Immature natural killer cell (primary cell): ENCODE measurements at places on chromosomes 7 and 10.
A peak's percentile ranks its signal among the peaks of the same experiment; 100 is the strongest.

DNA sequence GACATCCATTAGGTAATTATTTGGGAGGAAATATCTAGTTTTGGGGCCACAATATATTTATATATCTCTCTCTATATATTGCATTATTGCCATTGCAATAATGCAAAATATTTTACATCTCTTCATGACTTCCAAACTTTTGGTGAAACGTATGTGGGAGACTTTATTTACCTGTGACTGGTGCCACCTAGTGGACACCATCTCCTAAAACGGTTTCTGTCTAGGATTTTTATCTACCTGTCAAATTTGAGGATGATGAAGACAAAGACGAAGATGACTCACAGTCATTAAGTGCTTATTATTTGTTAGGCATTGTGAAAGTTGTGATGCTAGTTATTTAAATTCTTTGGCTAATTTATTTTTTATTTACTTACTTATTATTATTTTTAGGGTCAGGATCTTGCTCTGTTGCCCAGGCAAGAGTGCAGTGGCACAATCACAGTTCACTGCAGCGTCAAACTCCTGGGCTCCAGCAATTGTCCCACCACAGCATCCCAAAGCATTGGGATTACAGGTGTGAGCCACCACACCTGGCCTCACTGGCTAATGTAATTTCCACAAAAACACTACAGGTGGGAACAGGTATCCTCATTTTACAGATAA is 18.7 kb upstream of the CBLL1 start:
- peaks cover 4% of the 10 kb centered on the region for H3K27me3 ChIP-seq
- no peak overlapping the region for H3K4me3 ChIP-seq
- H3K36me3 ChIP-seq, result no peaks in the 10 kb centered on the region
- H3K4me1 ChIP-seq, result no peaks in the 10 kb centered on the region
- DNase-seq, result no peak

DNA sequence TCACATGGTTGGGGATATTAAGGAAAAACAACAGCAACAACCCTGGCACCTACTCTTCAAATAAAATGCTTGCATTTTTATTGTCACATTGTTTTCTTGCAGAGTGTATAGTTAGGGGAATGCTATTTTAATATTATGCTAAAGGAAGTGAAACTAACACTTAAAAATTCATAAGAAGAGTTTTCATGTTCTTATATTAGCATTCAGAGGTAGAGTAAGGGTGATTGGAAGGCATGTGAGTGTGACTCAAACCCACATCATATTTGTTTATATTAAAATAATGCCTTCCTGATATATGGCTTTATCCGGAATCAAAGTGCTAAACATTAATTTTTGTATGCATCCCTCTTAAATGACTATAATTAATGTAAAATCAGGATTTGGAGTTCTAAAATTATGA is 59.8 kb upstream of the TES start:
- no peaks in the 10 kb centered on the region for H3K4me1 ChIP-seq
- no peak overlapping the region for H3K27ac ChIP-seq
- H3K27me3 ChIP-seq, result peaks cover 2% of the 10 kb centered on the region
- no peak overlapping the region for H3K4me3 ChIP-seq
- no peaks in the 10 kb centered on the region for H3K36me3 ChIP-seq
- no peak for DNase-seq

DNA sequence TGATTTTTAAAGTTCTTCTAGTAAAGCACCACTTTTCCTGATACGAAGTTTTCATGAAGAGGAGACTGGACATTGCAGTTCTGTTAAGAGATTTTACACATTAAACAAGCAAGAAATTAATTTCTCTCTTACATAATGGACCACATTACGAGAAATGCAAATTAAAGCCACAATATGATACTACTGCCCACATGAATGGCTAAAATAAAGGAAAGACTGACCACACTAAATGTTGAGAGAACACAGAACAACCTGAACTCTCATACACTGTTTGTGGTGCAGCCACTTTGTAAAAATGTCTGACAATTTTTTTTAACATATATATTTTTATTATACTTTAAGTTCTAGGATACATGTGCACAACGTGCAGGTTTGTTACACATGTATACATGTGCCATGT is 44.0 kb upstream of the HERPUD2 start:
- no peak overlapping the region for H3K27ac ChIP-seq
- H3K27me3 ChIP-seq, result peaks cover 3% of the 10 kb centered on the region
- no peak for DNase-seq
- peaks cover 6% of the 10 kb centered on the region for H3K4me1 ChIP-seq
- H3K36me3 ChIP-seq, result no peaks in the 10 kb centered on the region

DNA sequence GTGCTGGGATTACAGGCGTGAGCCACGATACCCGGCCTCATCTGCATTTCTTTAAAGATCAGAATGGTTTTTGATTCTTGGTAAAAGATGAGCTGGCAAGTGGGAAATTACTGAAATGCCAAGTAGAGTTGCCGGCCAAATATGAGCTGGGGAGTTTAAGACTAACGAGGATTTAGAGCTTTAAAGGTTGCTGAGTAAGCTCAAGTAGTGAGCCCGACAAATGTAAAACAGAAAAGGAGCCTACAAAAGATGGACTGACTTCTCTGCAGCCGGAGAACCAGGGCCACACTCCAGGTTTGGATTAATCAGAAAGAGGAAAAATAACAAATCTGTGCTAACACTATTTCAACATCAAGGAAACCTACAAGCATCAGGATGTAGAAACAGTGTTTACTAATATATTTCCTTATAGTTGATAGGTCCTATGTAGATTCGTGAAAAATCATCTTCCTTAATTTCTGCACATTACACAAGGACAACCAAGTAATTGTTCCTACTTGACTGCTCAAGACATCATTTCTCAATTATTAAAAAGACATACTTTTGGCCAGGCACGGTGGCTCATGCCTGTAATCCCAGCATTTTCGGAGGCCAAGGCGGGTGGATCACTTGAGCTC is 49.6 kb downstream of the MPP7 start:
- no peaks in the 10 kb centered on the region for H3K27me3 ChIP-seq
- no peaks in the 10 kb centered on the region for H3K36me3 ChIP-seq
- no peak overlapping the region for H3K4me3 ChIP-seq
- no peak for DNase-seq
- H3K4me1 ChIP-seq, result peaks cover 9% of the 10 kb centered on the region

DNA sequence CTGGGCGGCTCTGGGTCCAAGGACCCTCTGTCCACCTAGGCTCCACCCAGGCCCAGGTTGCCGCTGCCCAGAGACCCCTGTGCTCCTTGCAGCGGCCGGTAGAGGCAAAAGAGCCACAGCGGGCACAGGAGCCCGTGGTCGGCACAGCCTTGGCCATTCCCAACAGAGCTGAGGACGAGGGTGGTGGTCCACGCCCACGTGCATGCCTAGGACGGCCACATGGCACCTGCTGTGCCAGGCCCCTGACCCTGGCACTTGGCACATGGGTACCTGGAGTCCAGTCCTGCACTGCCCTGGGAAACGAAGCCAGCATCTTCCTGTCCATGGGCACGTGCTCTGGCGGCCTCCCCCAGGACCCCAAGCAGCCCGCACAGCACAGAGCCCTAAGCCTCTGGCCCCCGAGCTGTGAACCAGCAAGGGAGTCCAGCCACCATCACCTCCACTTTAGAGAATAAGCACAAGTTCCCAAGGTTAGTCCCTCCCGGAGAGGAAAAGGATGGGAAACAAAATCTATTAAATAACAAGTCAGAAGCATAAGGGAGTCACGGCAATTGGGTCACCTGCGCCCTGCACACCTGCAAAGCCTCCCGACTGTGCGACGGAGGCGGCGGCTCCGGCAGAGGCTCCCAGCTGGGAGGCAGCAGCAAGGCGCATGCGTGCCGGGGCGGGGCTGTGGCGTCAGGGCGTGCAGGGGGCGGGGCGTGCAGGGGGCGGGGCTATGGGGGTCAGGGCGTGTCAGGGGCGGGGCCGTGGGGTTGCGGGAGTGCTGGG is 59.1 kb downstream of the STK32C start:
- DNase-seq, result peak; percentile 62
- no peak overlapping the region for H3K27ac ChIP-seq
- H3K4me1 ChIP-seq, result peaks cover 13% of the 10 kb centered on the region
- peak overlapping the region; percentile 70 for H3K4me3 ChIP-seq
- H3K36me3 ChIP-seq, result no peaks in the 10 kb centered on the region

GRCh38 chr10:13717936-13718772 is 131.4 kb downstream of the PRPF18 start:
- no peaks in the 10 kb centered on the region for H3K36me3 ChIP-seq
- no peak for DNase-seq
- peaks cover 13% of the 10 kb centered on the region for H3K4me1 ChIP-seq
- H3K4me3 ChIP-seq, result peak overlapping the region; percentile 32
- H3K27ac ChIP-seq, result no peak overlapping the region
- peaks cover 9% of the 10 kb centered on the region for H3K27me3 ChIP-seq

GRCh38 chr7:157143788-157144187 is 5.1 kb downstream of the UBE3C start:
- peaks cover 59% of the 10 kb centered on the region for H3K4me1 ChIP-seq
- peaks cover 4% of the 10 kb centered on the region for H3K36me3 ChIP-seq
- no peak for DNase-seq
- H3K4me3 ChIP-seq, result no peak overlapping the region
- no peak overlapping the region for H3K27ac ChIP-seq

- H3K27ac ChIP-seq, result peak overlapping the region; percentile 50
- peaks cover 29% of the 10 kb centered on the region for H3K4me1 ChIP-seq
- no peaks in the 10 kb centered on the region for H3K27me3 ChIP-seq
- H3K4me3 ChIP-seq, result peak overlapping the region; percentile 80
- DNase-seq, result peak; percentile 43
Observed at GRCh38 chr7:36390199-36391090, 783 bp downstream of the ANLN start.

GRCh38 chr10:111137007-111137406 is 60.2 kb downstream of the ADRA2A start:
- no peaks in the 10 kb centered on the region for H3K36me3 ChIP-seq
- no peaks in the 10 kb centered on the region for H3K4me1 ChIP-seq
- H3K27me3 ChIP-seq, result peaks cover 3% of the 10 kb centered on the region
- no peak overlapping the region for H3K4me3 ChIP-seq
- no peak overlapping the region for H3K27ac ChIP-seq

- H3K4me3 ChIP-seq, result no peak overlapping the region
- H3K4me1 ChIP-seq, result peaks cover 6% of the 10 kb centered on the region
- peaks cover 3% of the 10 kb centered on the region for H3K27me3 ChIP-seq
- no peaks in the 10 kb centered on the region for H3K36me3 ChIP-seq
- no peak overlapping the region for H3K27ac ChIP-seq
- peak; percentile 62 for DNase-seq
Observed at GRCh38 chr7:102390697-102391484, 5.3 kb upstream of the PRKRIP1 start.

- no peaks in the 10 kb centered on the region for H3K36me3 ChIP-seq
- no peak overlapping the region for H3K27ac ChIP-seq
Observed at GRCh38 chr7:122518488-122518887, 180.4 kb downstream of the RNF133 start.

GRCh38 chr7:126801733-126802132 is 451.0 kb downstream of the GRM8 start:
- H3K36me3 ChIP-seq, result no peaks in the 10 kb centered on the region
- DNase-seq, result no peak
- H3K27ac ChIP-seq, result no peak overlapping the region
- H3K4me1 ChIP-seq, result no peaks in the 10 kb centered on the region
- H3K27me3 ChIP-seq, result no peaks in the 10 kb centered on the region
- no peak overlapping the region for H3K4me3 ChIP-seq

GRCh38 chr10:101570428-101571270 is 17.4 kb downstream of the POLL start:
- peaks cover 9% of the 10 kb centered on the region for H3K4me1 ChIP-seq
- no peak for DNase-seq
- H3K36me3 ChIP-seq, result peaks cover 3% of the 10 kb centered on the region
- peaks cover 10% of the 10 kb centered on the region for H3K27me3 ChIP-seq

DNA sequence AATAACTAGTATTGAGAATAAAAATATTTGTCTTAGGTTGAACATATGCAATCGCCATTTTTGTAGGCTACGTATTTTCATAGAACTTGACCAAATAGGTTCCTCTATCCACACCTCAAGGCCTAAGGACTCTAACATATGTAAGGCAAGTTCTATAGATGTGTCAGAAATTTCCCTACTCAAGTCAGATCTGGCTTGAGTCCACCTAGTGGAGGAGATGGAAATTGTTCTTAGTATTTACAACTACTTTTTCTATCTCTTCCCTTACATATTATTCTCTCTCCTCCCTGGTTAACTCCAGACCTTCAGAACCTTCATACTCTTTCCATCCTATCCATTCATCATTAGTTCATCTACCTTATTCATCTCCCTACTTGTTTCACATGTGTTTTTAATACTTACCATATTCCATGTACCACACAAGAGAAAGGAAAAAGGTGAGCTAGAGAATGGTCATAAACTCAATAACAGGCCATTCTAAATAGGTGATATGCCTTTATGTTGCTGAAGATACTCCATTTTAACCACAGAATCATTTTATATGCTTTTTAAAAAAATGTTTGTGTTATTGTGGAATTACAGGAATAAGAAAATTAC is 174.5 kb upstream of the HDAC9 start:
- H3K36me3 ChIP-seq, result no peaks in the 10 kb centered on the region
- no peak overlapping the region for H3K4me3 ChIP-seq
- DNase-seq, result peak; percentile 35
- no peaks in the 10 kb centered on the region for H3K27me3 ChIP-seq
- H3K27ac ChIP-seq, result no peak overlapping the region

DNA sequence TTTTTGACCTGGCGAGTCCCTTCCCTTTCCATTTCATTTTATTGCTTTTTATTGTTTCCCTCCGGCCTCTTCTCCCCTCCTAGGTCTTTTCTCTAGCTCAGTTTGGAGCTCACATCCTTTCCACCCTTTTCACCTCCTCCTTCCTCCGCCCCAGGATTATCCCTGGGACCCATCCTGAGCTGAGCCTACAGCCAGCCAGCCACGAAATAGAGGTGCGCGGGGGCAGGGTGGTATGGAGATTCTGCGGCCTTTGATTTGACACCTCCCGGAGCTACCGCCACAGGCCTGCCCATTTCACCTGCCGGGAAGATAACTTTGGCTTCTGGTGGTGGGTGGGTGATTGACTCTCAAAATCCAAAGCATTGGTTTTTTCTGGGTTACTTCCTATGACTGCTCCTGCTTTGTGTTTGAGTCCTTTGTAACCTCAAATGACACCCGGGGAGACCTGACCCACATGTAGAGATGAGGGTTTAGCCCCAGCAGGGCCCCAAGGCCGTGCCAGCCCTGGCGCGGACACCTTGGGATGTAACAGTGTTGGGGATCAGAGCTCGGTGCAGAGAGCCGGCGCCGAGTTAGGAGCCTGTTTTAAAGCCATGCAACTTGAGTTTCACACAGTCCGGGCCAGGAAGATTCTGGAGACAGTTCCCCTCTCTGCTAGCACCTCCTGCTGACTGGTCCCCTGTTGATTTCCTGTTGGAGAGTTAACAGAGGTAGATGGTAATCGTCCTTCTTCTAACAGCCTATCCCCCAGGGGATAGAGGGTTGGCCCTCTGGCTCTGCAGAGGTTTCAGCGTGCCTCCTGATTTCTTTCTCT is 1.5 kb downstream of the DUSP5 start:
- DNase-seq, result peak; percentile 26
- H3K27me3 ChIP-seq, result peaks cover 4% of the 10 kb centered on the region
- peaks cover 78% of the 10 kb centered on the region for H3K4me1 ChIP-seq
- H3K4me3 ChIP-seq, result peak overlapping the region; percentile 94

- peaks cover 19% of the 10 kb centered on the region for H3K4me1 ChIP-seq
- H3K36me3 ChIP-seq, result peaks cover 4% of the 10 kb centered on the region
- no peaks in the 10 kb centered on the region for H3K27me3 ChIP-seq
- no peak overlapping the region for H3K27ac ChIP-seq
Observed at GRCh38 chr7:127776776-127777386, 124.9 kb downstream of the SND1 start.

GRCh38 chr7:11473807-11474424 is 358.1 kb downstream of the THSD7A start:
- H3K4me3 ChIP-seq, result no peak overlapping the region
- H3K27ac ChIP-seq, result no peak overlapping the region
- no peaks in the 10 kb centered on the region for H3K27me3 ChIP-seq
